Thoracic aorta (tissue), 2 donors: ENCODE measurements at places on chromosomes 5 and 9.

GRCh38 chr9:98368366-98369065, 113.1 kb upstream of the TBC1D2 start:
- DNase-seq: no peak

DNA sequence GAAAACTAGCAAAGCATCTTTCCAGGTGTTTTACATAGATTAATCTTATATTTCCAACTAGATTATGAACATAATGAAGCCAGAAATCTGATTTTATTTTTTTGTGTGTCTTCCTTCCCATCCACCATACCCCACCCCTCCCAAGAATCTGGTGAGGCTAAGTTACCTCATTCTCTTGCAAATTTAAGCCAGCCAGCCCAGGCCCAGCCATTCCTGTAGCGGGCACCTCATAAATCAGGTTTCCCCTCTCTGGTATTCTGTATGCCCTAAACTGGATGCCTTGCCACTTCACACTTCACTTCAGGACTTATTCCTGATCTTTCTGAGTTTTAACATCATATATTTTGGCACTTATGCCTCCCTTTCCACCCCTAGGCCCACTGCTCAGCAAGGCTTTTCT, 21.8 kb downstream of the C9 start:
- no peak for DNase-seq

- no peak for DNase-seq
Observed at GRCh38 chr9:76562511-76562911, 103.5 kb downstream of the GCNT1 start.

DNA sequence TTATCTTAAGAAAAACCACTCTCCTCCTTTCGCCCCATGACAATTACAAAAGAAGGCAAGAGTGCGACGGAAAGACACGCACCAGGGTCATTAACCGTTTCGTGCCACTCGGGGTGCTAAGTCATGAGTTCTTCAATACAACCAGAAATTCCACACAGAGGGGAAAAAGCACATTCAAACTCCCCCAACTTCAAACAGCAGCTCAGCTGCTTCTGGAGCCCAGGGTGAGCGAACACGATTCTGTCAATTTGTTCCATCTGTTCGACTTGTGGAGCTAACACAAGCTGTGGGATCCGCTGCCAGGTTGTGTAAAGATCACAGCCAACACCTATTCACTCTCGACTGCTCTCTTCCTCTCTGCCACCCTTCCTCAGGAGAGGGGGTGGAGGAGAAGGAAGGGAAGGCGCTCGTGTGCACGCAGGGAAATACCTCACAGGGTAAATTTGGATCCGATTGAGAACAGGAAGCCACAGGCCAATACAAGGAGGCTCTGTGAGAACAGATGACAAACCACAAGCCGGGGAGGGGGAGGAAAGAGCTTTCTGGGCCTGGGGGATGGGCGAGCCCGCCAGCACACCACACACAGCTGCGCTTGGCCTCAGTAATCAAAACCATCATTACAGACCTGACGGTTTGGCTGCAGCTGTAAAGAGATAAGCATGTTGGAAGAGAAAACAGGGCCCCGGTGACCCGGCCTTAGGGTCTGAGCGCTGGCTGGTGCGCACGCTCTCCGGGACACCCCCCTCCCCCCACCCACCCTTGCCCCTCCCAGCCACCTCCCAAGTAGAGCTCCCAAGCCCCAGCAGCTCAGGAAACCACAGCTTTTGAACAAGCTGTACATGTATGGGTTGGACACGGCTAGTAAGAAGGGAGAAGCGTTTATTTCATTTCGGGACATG, 54.3 kb downstream of the PTCH1 start:
- no peak for DNase-seq

GRCh38 chr5:173997331-173997730, 8.4 kb downstream of the C5orf47 start:
- DNase-seq: no peak

- DNase-seq: no peak
Observed at GRCh38 chr5:111237470-111237869, 13.3 kb downstream of the CAMK4 start.

DNA sequence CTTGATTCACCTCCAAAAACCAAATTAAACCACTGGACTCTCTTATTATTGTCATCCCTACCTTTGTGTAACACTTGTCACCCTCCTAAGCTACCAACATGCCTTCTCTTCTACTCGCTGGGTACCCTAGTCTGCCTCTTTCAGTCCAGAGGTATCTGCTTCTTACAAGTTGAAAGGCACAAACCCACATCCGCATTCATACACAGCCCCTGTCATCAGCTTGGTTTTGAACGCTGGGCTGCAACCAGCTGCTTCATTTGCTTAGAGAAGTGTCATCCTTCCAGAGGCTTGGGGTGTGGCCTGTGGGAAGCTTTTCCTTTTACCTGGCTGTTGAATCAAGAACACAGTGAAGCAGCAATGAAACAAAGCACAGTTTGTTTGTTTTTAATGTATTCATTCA, 138.8 kb upstream of the WWC1 start:
- DNase-seq: no peak

GRCh38 chr5:177195307-177195952, 61.9 kb downstream of the NSD1 start:
- no peak for DNase-seq

DNA sequence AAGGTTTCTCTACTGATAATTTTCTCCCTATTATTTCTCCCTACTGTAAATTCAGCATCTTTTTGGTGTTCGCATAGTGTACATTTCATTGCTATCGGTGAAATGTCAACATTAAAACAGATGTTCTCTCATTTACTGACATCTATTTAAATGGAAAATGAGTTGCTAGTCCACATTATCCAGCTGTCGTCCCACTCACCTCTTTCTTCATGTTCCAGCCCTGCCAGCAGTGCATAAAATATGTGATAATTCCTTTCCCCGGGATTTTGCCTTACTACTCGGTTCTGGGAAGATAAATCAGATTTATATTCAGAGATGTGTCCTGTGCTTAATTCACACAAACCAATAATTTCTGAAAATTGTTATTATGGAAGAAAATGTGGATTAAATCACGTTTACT, 155.8 kb downstream of the MYO10 start:
- DNase-seq: no peak

DNA sequence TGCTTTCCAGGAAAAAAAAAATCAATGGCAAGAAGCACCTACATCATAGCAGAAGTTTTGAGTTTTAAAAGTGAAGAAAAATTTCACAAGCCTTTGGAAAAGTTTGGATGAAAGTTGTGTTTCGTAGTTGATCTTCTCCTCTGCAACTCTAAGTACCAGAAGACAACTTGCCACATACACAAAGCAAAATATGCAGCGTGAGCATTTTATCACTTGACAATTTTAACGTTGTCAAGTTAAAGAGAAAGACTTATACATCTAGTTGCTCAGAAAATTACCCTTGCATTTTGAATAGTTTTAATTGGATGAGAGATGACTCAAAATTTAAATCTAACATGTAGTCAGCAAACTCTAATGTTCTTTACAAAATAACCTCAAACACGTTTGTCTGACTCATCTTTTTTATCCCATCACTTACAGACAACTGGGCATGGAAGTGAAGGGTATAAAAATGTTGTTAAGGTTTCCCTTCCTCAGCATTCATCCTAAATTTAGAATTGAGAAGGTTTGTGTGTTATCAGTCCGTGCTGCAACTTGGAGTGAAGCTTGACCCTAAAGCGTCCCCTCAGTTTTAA, 213.4 kb downstream of the MARCHF11 start:
- no peak for DNase-seq

DNA sequence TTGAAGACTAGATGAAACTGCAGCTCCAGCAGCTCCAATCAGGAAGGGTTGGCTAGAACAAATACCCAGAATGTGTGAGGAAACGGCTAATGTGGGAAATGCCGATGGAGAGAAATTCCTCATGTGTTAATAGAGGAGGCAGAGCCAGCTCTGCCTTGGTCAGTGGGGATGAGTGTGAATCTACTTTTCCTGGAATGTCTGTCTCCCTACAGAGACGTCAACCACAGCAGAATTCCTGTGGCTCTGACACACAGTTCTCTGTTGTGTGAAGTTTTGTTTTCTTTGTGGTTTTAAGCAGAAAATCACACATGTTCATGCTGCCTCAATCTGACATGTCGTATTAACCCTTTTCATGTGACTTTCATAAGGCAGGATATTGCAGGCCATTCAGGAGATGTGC, 476.6 kb upstream of the WWC1 start:
- DNase-seq: no peak

- no peak for DNase-seq
Observed at GRCh38 chr9:98801561-98801960, 5.2 kb upstream of the ANKS6 start.

DNA sequence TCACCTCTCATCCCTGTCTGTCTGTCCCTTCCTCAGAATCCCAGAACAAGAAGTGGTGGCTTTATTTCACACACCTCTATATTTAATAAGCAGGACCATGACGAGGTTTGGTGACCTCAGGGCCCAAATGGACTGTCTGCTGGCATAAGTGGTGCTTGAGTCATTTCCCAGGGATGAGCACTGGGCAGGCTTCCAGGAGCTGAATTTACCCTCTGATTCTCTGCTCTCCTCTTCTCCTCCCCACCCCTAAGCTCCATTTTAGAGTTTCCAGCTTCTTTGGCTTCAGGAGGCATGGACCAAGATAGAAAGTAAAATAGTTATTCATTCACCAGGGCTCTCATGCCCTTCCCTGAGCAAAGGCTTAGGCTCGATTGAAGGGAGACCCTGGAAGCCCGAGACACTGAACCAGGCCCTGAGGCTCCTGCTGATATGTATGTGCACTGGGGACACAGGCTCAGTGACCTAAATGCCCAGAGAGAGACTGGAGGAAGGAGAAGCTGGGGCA, 69.1 kb downstream of the PPARGC1B start:
- no peak for DNase-seq

- no peak for DNase-seq
Observed at GRCh38 chr5:124587280-124587679, 159.2 kb downstream of the ZNF608 start.

DNA sequence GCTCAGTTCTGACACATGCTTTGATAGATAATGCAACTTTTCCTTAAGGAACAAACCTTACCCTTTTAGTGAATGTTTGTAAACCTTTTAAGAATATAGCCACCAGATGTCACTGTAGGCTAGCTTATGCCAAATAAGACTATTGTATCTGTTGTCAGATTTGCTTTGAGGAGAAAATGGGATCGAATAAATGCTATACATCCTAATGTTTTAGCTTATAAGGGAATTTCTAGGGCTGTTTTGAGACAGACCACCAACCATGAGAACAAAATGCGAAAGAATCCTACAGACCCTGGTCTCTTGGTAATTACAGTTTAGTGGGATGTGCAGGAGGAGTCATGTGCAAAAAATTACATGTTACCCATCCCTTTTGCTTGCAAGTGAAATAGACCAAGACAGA, 127.6 kb upstream of the NMUR2 start:
- no peak for DNase-seq

DNA sequence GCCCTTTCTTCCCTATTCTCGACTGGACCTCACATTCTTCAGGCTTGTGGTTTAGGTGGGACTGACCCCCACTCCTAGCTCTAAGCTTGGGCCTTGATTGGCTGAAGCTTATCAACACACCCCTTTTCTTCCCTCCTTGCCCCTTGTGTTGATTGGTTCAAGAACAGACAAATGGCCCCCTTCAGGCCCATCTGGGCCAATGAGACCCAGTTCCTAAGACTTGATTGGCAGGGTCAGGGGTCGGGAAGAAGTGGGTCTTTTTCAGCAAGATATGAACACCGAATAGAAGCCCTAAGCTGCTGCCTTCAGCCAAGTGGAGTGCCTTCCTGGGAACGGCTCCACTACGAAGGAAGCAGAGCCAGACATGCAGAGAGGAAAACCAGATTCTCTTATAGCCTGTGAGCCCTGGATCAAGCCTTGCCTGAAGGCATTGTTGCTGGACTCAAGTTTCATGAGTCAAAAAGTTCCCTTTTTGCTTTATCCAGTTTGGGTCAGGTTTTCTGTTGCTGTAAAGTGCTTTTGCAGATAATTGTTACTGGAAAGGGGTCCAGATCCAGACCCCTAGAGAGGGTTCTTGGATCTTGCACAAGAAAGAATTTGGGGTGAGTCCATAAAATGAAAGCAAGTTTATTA, 22.4 kb upstream of the NCS1 start:
- no peak for DNase-seq

DNA sequence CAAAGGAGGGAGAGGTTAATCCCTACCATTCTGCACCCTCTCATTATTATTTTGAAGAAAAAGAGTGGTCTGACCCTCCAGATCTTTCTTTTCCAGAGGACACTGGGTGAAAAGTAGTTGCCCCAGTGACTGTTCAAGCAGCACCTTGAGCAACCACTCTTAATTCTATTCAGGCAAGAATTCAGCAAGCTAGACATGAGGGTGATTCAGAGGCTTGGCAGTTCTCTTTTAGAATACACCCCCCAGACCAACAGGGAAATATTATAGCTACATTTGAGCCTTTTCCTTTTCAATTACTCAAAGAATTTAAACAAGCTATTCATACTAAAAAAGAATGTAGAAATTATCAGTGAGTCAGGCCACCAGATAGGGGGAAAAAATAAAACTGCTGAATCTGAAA, 178.3 kb downstream of the MRPS30 start:
- no peak for DNase-seq

- DNase-seq: no peak
Observed at GRCh38 chr9:14345354-14346230, 31.7 kb upstream of the NFIB start.

DNA sequence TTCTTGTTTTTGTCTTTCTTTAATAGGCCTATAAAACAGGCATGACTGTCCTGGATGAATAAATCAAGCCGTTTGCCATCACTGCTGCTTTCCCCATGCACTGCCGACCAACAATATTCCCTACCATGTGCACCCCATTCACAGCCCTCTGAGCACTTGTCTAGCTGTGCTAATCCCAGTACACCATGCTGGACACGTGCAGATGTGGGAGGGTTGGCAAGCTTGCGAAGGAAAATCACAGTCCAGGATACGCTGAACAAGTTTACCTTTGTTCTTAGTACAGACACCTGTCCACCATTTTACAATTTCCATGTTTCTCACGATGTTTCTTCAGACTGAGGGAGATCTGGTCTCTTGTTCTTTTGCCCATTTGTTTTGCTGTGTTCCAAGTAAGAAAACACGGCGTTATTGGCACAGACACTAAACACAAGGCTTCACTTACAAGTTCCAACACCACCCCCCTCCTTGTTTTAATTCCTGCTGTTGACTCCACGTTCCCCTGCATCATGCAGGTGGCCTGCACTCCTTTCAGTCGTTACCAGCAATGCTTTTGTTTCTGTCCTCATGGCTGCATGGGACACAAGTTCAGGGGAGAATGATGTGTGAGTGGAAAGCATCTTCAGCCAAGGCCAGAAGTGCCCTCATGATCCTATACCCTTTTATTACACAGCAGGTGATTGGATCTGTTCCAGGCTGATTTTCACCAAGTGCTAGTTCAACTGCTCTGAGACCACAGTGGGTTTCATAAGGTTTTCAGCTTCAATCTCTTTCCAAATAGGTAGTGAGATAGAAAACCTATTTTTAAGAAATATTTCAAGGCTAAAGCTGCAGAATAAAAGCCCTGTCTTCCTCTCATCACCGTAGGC, 608.9 kb downstream of the IRX1 start:
- DNase-seq: no peak

GRCh38 chr5:83964271-83964670, 243.6 kb upstream of the HAPLN1 start:
- DNase-seq: no peak
